ENCODE measurements at places on chromosomes 13 and 19. TPM values are rescaled to one million over a fixed set of nuclear protein-coding genes. Genes with fewer than 3 reads are reported as not detected.

Gene GIPR
- 21.7 TPM for total RNA-seq

Gene ZNF66
- 1.6 TPM for total RNA-seq

GRCh38 chr13:27667946-27668345 lies 46.3 kb downstream of the POLR1D start:
- DNase-seq, result peak; percentile 9
- H3K4me3 ChIP-seq, result no peak overlapping the region
- peaks cover 4% of the 10 kb centered on the region for H3K4me1 ChIP-seq

- no peaks in the 10 kb centered on the region for H3K36me3 ChIP-seq
- H3K27ac ChIP-seq, result no peak overlapping the region
- H3K4me1 ChIP-seq, result no peaks in the 10 kb centered on the region
- no peak for DNase-seq
Observed at GRCh38 chr13:36758345-36758744, 60.7 kb upstream of the RFXAP start.

- H3K4me1 ChIP-seq, result peaks cover 27% of the 10 kb centered on the region
- H3K4me3 ChIP-seq, result peak overlapping the region; percentile 48
- no peaks in the 10 kb centered on the region for H3K27me3 ChIP-seq
- peak; percentile 90 for DNase-seq
- no peaks in the 10 kb centered on the region for H3K36me3 ChIP-seq
Observed at GRCh38 chr19:12647490-12648071, 19.0 kb downstream of the MAN2B1 start.
